ENCODE measurements at places on chromosomes 6 and 20. TPM values are rescaled to one million over a fixed set of nuclear protein-coding genes. Genes with fewer than 3 reads are reported as not detected.
A peak's percentile ranks its signal among the peaks of the same experiment; 100 is the strongest.

DNA sequence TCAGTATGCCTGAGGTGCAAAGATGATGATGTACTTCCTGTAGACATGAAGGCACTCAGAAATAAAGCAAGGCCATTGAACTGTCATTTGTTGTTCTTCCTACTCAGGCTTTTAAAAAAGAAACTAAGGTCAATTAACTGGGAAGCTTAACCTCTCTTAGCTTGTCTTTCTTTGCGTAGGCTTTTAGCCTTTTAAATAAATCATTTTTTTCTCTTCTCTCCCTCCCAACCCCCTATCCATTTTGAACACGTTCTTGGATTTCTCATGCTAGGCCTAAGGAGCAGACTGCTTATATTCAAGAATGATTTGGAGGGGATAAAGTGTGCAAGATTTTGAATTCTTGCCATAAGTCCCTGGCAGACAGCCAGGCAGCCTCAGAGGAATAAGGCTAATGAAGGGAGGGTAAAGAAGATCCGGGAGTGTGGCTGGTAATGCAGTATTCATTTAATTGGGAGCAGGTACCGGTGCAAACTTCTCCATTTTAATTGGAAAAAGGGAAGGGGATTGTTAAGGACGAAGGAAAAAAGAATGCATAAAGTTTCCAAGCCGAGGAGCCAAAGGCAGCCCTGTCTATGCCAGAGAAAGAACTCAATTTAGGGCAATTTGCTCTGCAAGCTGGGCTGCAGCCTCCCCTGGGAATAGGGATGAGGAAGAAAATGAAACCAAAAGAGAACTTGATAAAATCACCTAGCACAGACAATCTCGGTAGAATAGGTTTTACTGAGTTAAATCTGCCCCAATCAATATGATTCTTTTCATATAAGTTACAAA is 343.8 kb upstream of the MMS22L start:
- DNase-seq, result no peak

- no peak for DNase-seq
Observed at GRCh38 chr6:105892577-105893262, 193.4 kb upstream of the PRDM1 start.

- no peak for DNase-seq
Observed at GRCh38 chr6:33882154-33882553, 78.4 kb upstream of the MLN start.

DNA sequence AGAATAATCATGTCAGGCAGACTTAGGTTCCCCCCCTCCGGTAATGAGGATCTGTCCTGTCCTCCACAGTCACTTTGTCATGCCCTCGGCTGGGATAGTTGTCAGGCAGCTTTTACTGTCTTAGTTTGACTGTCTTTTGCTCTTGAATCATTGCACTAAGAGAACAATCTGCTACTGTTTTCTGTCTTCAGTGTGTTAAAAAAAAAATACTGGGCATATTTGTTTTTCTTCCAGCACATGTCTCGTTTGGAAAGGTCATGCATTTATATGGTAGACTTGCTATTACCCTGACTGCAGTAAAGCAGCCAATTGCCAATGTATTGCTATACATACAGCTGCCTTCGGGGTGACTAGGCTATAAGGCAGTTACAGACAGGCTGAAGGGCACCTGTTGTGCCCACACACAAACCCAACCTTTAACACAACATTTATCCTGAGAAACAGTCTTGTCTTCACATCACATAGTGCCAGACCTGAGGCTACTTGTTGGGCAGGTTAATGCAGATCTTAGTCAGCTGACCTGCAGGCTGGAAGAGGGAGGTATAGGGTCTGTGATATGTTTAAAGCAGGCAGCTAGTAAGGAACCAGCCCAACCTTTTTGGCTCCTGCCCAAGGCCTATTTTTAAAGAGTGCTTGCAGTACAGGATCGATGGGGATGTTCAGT is 26.7 kb downstream of the ARFGEF3 start:
- no peak for DNase-seq

GRCh38 chr6:1610497-1611321 is 994 bp downstream of the FOXC1 start:
- no peak for DNase-seq

DNA sequence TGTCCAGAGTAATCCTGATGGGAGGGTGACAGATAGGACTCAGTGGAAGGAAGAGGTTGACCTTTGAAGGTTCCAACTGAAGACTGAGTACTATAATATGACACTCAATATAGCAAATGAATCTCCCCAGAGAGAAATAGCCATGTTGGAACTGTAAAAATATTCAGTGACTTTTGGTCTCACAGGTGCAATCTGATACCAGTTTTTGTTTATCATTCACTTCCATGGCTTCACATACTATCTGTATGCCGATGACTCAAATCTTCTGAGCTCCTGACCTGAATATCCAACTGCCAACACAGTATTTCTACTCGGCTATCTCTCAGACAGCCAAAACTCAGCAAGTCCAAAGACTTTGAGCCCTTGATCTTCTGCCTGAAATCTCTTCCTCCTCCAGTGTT is 21.8 kb upstream of the PKHD1 start:
- no peak for DNase-seq

DNA sequence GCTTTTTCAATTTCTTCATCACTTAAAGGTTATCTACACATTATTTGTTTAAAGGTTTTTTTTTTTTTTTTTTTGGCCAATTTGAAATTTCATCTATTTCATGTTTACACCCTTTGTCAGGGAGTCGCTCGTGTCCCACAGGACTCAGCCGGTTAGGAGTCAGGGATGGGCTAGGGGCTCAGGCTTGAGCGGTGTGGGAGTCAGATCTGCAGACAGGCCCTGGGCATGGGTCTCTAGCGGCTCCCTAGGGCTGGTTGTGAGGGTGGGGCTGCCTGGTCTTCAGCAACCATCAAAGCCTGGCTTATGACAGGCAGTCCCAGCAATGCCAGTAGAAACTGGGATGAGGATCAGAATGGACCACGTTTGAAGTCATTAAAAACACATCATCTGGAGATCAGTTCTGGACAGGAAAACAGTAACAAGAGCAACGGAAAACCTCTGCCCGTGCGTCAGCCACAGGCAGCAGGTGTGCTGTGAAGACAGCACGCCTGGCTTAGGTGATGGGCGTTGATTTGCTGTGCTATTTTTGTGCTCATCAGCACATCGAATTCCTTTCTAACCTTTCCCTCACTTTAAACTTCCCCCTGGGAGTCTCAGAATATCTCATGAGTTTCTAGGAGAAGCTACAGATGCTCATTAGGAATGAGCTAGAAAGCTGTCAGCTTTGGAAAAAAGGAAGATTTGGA is 91.3 kb upstream of the MPC1 start:
- no peak for DNase-seq

DNA sequence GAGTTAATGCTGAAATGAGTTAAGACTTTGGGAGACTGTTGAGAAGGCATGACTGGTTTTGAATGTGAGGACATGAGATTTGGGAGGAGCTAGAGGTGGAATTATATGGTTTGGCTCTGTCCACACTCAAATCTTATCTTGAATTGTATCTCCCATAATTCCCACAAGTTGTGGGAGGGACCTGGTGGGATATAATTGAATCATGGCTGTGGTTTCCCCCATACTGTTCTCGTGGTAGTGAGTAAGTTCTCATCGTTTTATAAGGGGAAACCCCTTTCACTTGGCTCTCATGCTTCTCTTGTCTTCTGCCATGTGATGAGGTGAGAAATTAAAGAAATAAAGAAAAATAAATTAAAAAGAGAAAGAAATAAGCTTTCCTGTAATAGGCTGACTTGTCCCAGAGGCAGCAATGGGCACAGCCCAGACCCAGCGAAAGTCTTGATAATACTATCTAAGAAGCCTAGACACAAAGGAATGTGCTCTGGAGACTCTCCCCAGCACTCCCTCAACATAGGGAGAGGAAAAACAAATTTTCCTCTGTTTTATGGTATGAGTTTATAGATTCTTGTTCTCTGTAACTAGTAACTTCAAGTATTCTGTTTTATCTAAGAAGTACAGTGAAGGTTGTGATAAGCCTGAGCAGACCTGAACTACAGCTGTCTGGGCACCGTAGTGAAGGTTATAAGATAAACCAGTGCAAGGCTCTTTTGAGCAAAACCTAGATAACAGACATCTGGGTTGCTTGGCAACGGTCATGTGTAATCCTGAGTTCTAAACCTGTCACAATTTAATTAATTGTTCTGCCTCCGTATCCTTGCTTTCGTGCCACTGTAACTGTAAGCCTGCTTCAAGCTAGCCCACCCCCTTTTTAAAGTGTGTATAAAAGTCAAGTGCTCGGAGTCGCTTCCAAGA is 88.9 kb upstream of the ECI2 start:
- DNase-seq, result no peak

- no peak for DNase-seq
Observed at GRCh38 chr6:12622566-12622965, 94.0 kb upstream of the PHACTR1 start.

GRCh38 chr6:41269716-41270115 is 16.8 kb downstream of the TREM1 start:
- peak; percentile 71 for DNase-seq

DNA sequence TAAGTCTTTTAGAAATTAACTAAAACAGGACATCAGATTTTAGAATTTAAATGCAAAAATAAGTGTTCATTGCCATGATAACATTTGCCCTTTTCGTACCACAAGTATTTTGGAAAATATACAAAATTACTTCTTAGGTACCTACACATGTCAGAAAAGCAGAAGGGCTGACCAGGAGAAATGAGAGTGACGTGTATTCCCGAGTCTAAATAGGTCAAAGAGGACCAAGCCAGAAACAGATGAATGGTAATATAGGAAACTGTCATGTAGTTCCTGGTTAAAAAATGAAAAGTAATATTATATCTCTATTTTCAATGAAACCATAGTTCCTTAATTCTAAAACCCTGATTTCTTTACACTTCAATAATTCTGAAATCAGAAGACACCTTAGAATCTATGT is 126.2 kb downstream of the IPCEF1 start:
- no peak for DNase-seq

DNA sequence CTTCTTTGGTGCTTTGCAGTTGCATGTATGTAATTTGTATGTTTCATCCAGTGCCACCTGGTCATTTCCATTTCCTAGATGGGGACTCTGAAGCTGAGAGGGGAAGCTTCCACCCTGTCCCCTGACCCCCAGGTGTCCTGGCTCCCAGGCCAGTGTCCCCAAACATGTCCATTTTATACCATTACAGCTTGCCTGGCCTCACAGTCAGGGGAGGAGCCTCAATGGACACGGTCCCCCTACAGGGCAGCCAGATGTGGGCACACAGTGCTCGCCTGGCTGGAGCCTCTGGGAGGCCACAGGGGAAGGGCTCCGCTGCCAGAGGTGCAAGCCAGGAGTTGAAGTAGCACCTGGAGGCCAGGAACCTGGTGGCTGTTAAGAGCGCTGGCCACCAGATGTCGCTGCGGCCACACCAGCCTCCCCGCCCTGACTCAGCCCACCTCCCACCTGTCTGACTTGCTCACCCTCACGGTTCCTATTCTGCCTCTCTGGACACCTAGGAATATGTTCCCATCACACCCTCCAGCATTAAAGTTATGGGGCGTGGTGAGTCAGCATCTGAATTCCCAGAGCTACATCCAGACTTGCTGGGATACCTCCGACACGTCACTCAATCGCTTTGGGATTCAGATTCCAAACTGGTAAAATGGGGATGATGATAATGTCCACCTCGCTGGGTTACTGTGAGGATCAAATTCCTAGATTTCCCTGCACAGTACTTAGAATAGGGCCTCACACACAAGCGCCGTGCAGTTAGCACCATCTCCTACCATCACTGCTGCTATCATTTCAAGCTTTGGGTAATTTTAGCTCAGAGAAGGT is 107.4 kb downstream of the SULF2 start:
- DNase-seq, result no peak

- DNase-seq, result no peak
Observed at GRCh38 chr6:102895683-102896082, 1502.2 kb downstream of the GRIK2 start.

DNA sequence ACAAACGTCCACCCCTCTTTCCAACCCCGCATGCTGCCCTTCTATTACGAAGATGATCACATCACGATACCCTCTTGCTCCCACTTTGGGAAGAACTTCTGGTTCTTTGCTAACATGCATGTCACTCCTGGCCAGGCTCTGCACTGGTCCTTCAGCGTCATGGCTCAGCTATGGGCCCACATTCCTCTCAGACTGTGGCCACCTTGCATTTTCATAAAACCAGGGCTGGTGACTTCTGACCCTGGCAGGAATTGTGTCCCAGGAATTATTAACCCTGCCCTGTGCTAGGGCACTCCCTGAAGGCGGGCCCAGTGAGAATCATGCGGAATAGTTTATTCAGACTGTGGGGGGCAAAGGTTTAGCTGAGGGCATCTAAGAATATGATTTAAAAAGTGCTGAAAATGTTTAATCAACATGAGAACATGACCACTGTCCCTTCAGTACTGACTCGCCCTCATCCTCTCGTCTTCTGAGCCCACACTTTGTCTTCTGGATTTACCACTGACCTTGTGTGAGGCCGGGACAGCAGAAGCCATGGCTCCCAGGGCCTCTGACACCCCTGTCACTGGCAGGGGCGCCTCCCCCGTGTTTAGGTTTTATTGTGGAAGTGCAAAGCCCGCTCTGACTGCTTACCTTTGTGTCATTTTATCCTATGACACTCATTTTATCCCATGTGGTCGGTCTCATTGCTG is 38.1 kb upstream of the THBS2 start:
- no peak for DNase-seq

DNA sequence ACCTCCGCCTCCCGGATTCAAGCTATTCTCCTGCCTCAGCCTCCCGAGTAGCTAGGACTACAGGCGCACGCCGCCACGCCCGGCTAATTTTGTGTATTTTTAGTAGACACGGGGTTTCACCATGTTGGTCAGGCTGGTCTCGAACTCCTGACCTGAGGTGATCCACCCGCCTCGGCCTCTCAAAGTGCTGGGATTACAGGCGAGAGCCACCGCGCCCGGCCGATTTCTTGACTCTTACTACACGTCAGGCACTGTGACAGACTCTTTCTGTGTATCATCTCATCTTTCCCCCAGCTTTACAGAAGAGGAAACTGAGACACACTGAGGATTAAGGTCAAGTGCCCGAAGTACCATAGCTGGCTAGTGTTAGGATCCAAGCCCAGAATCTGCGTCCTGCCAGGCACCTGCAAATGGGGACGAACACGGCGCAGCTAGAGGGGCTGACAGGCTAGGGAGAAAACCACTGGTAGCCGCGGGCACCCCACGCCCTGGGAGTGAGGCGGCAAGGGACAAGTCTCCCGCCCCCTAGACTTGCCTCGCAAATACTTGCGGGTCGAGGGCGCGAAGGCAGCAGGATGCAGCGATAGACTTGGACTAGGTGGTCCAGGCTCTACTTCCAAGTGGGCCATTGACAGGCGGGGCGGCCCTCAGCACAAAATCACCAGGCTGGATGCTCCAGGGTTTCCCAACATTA is 1.1 kb upstream of the TAF8 start:
- DNase-seq, result no peak

Gene POPDC3
- total RNA-seq, result 2.1 TPM

Gene BPI
- total RNA-seq, result 7.7 TPM

All from osteocyte (in vitro differentiated cells).